PC-9 (cell line): ENCODE measurements at places on chromosomes 5 and 9. TPM values are rescaled to one million over a fixed set of nuclear protein-coding genes. Genes with fewer than 3 reads are reported as not detected.

The ELP1 gene
- total RNA-seq = 29.6 and 35.1 TPM in 2 replicates

The ADAMTS12 gene
- 71.1 and 103 TPM in 2 replicates for total RNA-seq

The OTP gene
- total RNA-seq = not detected in 2 replicates

DNA sequence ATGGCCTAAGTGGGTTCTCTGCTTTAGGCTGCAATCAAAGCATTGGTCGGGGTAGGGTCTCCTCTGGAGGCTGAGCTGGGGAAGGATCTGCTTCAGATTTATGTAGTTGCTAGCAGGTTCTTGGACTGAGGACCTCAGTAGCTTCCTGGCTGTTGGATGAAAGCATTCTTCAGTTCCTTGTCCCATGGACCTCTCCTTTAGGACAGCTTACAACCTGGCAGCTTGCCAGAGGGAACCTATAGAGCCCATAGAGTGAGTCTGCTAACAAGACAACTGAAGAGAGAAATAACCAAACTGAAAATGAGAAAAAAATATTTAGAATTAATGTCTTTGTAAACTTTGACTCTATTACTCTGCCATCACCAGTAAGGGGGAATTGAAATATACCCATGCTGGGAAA is 12.4 kb downstream of the MRPS30 start:
- DNase-seq = no peak

DNA sequence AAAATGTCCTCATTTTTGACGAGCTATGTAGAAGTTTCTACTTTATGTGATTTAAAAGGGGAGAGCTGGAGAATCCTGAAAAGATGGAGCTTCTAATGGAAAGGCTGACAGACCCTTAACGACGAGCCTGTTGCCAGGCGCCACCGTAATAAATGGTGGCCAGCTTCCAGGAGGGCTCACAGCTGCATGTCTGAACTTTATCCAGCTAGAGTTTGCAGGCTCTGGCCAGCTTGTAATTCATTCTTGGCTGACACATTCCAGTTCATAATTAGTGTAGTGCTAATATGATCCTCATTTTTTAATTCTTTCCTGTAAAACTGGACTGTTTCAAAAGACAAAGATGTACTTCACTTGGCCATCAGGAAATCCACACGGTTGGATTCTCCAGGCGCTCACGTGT is 246.7 kb downstream of the GAS1 start:
- no peak for DNase-seq

- no peak for DNase-seq
Observed at GRCh38 chr5:116420540-116420939, 154.1 kb downstream of the SEMA6A start.

DNA sequence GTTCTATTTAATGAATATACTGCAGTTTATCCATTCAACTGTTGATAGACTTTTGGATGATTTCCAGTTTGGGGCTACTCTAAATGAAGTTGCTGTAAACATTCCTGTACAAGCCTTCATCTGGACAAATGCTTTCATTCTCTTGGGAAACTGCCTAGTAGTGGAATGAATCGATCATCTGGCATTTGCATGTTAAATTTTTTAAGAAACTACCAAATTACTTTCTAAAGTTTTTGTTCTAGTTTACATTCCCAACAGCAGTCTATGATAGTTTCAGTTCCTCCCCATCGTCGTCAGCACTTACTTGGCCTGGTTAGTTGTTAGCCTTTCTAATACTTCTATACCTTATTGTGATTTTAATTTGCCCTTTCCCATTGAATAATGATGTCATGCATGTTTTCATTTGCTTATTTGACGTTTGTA is 306.3 kb downstream of the FER start:
- DNase-seq = no peak

DNA sequence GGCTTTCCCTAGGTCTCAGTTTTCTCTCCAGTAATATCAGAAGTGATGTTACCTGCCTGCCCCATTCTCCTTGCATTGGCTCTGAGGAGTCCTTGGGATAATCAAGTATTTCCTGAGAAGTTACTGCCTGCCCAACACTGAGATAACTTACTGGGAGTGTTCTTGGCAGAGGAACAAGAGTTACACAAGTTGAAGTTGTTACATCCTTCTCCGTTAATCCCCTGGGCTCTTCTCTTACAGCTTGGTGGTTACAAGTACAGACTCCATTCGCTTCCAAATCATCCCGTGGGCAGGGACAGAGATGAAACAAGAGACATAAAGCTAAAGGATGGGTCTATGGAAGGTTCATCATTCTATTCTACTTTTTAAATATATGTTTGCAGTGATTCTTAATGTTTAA is 74.1 kb upstream of the SAP30L start:
- DNase-seq = peak; percentile 54

DNA sequence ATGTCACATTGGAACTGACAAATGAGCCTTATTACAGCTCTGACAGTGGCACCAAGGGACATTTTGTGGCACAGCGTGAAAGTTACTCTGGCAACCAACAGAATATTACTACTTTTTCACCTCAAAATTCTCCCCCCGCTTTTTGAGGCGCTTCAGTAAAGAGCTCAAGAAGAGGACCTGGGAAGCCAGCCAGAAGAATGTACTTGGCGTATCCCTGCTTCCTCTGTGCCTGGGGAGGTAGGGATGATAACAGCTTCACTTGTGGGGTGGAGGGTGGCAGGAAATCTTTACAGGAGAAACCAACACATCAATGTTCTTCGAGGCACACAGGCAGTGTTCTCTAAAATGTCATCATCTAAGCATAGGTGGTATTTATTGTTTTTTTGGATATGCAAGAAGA is 624.1 kb downstream of the NR2F1-AS1 start:
- no peak for DNase-seq

DNA sequence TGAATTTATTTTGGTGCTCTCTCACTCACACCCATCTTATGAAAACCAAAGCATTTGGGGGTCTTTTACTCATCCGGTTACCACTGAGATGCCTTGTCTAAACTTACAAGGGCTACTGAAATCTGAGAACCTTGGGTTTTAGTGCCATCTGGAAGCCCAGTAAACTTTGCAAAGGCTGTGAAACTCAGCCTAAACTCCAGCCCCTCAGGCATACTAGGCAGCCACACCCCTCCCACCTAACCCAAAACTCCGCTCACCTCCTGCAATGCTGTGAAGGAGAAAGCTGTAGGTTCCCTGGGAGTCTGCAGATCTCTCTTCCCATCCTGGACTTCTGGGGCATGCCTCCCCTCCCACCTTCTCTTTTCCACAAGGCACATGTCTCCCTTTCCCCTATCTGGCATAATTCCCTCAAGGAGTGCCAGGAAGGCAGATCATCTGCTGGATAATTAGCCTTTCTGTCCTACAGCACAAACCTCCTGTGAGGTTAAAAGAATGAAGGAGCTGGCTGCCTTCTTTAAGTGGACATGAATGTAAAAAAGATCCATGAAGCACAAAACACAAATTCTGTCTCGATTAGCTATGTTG is 71.5 kb upstream of the ANXA1 start:
- no peak for DNase-seq

DNA sequence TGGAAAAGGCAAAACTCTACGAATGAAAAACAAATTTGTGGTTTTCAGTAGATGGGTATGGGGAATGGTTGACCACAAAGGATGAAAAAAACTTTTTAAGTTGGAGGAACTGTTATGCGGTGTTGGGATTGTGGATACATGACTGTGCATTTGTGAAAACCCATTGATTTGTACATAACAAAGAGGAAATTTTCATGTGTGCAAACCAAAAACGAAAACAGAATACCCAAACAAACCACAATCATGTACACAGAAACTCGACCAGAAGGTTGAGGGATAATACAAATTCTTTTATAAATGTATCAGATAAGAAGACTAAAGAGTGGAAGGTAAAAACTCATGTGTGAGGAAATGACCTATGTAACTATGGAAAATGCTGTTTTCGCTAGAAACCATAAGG is 1012.4 kb downstream of the CDH18 start:
- no peak for DNase-seq

- no peak for DNase-seq
Observed at GRCh38 chr5:5154733-5155132, 14.6 kb downstream of the ADAMTS16 start.

DNA sequence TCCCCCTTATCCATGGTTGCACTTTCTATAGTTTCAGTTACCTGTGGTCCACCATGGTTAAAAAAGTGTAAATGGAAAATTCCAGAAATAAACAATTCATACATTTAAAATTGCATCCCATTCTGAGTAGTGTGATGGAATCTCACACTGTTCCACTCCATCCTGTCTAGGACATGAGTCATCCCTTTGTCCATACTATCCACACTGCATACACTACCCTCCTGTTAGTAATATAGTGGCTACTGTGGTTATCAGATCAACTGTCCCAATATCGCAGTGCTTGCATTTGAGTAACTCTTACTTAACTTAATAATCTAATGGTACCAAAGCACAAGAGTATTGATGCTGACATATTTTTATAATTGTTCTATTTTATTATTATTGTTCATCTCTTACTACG is 100.7 kb downstream of the RAB3C start:
- no peak for DNase-seq

DNA sequence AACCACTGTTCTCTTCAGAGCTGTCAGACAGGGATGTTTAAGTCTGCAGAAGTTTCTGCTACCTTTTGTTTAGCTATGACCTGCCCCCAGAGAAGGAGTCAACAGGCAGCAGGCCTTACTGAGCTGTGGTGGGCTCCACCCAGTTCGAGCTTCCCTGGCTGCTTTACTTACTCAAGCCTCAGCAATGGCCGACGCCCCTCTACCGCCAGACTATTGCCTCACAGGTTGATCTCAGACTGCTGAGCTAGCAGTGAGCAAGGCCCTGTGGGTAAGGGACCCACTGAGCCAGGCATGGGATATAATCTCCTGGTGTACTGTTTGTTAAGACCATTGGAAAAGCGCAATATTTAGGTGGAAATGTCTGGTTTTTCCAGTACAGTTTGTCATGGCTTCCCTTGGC is 229.6 kb downstream of the TMEM167A start:
- no peak for DNase-seq

- DNase-seq = no peak
Observed at GRCh38 chr5:78009937-78010527, 233.9 kb upstream of the TBCA start.

DNA sequence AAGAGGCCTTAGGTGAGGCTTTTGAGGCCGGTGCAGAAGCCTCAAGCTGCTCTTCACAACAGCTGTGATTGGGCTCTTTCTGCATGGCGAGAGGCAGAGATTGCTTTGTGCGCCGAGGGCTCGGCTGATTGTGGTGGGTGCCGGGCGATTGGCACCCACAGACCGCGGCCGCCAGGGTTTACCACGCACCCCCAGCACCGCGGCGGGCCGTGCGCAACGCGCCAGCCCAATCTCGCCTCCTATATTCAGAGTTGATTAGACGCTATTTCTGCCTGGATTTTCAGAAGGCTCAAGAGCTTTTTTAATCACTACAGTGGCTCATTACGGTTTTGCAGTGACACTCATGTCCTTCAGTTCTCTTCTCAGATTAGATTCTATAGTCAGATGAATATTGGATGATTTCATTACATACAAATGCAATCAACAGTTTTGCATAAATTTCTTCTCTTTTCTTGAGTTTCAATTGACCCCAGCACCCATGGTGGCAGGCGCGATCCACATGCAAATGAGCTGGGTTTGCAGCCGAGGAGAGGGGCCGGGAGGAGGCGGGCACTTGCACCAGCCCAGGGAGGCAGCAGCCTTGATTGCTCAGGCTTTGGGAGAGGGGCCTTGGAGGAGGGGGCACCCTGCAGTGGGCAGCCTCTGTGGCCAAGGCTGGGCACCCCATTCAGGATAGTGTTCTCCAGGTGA is 33.8 kb upstream of the PTGS1 start:
- DNase-seq = no peak
